ENCODE measurements at places on chromosomes 5 and 9.
A peak's percentile ranks its signal among the peaks of the same experiment; 100 is the strongest.

GRCh38 chr9:76231001-76231400 is 163.2 kb downstream of the RFK start:
- DNase-seq, result no peak

DNA sequence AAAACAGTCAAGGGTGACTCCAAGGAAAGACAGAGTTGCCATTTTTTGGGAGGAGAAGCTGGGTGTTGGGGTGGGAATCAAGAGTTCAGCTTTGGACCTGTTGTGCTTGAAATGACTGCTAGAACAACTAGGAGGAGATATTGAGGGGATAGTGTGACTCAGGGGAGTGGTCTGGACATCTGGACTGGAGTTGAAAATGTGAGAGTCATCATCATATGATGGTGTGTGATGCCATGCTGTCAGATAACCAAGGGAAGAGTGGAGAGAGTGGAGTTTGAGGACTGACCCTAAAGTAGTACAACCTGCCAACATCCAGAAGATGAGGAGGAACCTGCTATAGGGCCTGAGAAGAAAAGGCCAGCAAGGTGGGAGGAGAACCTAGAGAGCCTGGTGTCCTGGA is 199.7 kb downstream of the ARHGEF28 start:
- DNase-seq, result no peak

GRCh38 chr5:133691448-133691847 is 79.1 kb upstream of the FSTL4 start:
- no peak for DNase-seq

DNA sequence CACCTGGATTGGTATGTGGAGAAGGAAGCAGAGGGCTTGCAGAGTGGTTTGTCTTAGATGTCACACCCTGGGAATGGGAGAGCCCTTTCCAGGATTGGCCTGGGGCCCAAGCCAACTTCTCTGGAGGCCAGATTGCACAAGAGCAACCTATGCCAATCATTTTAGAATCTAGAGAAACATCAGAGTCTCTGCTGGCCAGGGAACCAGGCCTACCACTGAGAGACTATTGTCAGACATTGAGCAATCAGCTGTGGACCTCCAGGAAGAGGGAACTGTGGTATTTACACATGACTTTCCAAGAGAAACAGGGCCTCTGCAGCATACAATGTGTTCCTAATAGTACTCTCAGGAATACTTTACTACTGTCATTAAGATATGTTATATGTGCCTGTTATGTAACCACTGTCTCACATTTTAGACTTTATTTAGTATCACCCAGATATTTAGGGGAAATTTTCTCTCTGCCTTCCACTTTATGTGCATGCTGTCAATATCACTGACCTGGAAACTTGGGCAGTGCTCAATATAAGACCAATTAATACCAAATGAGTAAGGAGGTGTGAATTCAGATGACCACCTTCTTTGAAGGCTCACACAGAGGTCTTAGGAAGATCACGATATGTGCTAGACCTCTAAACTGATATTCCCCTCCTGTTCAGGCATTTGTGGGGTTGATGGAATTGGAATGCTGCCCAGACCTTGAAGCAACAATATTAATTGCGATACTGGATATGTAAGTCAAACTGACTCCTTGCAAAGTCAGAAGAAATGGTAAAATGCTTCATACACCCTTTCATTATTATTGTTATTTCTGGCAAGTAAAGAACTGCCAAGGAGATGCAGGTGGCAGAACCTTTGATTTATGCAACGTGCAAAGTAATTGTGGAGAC is 20.5 kb upstream of the CCL28 start:
- no peak for DNase-seq

GRCh38 chr5:159038907-159039306 is 60.8 kb downstream of the EBF1 start:
- DNase-seq, result no peak

DNA sequence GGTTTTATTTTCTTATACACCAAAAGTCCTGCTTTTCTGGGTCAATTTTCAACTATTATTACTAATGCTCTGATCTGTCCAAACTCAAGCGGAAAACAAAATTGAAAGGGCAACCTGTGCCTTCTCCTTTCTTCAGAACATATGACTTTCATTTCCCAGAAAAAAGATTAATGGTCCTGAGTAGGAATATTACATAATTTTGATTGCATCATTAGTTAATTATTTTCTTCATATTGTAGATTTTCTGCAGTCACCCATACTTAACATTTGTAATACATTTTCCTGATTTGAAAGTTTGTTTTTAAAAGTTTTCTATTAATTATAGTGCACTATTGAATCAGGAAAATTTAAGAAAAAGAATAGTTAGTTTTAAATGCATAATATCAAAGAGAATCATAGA is 1.7 kb upstream of the PCDHB8 start:
- no peak for DNase-seq

GRCh38 chr9:14819183-14819582 is 91.0 kb downstream of the FREM1 start:
- no peak for DNase-seq

DNA sequence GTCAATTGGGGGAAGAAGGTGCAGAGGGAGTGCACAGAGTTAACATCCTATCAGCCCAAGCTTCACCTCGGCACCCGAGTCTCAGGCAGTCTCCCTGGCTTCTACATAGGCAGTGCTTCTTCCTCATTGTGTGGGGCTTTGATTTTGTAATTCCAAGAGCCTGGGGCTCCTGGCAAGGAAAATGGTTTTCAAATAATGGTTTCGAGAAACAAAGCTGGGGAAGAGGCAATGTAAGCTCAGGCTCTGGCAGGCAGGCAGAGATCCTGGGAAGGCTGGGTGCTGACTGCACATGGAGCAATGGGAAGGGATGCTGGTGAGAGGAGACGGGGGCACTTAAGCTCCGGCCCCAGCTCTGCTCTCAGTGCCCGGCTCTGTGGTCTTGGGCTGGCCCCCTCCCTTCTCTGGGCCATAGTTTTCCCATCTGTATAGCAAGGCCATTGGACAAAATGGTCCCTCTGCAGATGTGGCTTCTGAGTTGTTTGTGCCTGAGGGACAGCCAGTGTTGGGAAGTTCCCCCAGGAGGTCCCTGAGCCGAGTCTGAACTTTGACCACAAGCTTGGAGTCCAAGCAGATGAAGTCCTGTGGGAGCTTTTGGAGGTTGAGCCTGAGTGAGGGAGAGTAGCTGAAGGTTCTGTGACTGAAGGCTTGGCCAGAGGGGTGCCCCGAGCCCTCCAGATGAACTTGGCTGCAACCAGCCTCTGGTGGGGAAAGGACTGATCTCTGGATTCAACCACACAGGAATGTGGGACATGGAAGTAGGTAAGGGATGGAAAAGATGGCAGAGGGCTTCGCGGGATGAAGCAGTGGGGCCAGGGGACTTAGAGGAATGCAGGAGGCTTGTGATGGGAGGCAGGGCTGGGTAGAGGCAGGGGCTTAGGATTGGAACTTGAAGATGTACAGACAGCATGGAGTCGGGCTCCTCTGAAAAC is 28.5 kb upstream of the IL17B start:
- DNase-seq, result no peak

- peak; percentile 11 for DNase-seq
These were observed 473.0 kb downstream of the NTRK2 start for GRCh38 chr9:85142496-85142911.

- no peak for DNase-seq
These were observed 3.9 kb downstream of the SEPTIN8 start for GRCh38 chr5:132773114-132773513.

- DNase-seq, result no peak
These were observed 3.9 kb upstream of the NFIB start for GRCh38 chr9:14317667-14318320.

DNA sequence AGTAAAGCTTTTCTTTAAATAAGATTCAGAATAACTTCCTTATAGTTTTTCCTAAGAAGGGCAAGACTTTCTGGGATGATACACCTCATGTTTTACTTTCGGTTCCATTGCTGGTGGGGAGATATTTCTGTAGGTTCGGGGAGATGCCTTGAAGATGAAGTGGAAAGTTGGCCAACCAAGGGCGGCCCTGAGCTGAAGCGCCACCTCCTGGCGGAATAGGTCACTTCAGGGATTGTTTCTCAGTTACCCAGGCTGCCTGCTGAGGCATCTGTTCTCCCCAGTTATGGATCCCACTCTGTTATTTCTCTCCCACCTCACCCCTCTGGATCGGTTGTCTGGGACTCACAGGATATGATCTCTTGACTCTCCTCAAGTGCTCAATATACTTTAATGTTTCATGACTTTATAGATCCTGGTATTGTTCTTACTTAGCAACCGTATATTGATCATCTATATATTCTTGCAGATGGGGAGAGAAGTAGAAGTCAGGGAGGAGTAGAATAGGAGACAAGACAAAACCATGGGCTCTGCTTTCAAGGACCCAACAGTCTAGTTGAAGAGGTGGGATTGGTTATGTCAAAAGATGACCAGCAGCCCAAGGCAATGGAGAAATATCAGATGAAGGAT is 23.4 kb downstream of the MEGF10 start:
- DNase-seq, result no peak

DNA sequence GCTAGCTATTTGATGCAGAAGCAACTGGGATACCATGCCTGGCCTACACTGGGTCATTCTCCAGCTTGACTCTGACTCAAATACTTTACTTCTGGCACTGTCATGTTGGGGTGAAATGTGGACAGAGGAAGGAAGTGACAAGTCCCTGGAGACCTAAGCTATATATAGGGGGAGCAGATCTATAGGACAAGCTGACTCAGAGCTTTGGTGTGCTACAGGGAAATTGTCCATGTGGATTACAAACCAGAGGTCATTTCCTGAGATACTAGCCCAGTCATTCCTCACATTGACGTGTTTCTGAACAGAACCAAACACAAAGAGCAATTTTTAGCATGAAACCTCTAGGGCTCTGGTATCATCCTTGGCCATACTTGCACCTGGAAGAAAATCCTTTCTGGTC is 531.6 kb upstream of the CLINT1 start:
- DNase-seq, result no peak

DNA sequence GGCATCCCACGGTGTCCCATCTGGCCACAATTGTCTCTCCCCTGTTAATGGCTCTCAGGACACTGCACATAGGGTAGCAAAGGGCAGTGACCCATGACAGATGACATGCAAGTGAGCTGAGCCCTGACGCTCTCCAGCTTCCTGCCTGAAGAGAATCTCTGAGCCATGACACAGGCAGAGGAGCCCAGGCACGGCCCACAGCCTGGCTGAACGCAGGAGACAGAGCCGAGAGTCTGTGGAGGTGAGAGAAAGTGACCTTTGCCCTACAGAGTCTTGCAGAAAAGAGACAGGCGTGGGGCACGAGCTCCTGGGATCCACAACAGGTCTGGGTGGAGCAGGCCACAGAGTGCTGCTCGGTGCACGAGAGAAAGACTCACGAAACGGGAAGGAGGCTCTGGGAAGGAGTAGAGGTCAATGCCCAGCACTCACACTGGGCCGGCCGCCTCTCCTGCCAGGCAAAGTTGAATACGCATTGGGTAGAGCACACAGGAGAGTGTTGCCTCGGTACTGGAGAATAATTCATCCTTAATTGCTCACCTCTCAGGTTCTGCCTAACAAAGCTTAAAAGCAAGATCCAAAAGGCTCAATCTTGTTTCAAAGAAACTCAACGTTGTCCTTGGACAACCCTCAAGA is 90.3 kb downstream of the MRPL36 start:
- DNase-seq, result no peak

DNA sequence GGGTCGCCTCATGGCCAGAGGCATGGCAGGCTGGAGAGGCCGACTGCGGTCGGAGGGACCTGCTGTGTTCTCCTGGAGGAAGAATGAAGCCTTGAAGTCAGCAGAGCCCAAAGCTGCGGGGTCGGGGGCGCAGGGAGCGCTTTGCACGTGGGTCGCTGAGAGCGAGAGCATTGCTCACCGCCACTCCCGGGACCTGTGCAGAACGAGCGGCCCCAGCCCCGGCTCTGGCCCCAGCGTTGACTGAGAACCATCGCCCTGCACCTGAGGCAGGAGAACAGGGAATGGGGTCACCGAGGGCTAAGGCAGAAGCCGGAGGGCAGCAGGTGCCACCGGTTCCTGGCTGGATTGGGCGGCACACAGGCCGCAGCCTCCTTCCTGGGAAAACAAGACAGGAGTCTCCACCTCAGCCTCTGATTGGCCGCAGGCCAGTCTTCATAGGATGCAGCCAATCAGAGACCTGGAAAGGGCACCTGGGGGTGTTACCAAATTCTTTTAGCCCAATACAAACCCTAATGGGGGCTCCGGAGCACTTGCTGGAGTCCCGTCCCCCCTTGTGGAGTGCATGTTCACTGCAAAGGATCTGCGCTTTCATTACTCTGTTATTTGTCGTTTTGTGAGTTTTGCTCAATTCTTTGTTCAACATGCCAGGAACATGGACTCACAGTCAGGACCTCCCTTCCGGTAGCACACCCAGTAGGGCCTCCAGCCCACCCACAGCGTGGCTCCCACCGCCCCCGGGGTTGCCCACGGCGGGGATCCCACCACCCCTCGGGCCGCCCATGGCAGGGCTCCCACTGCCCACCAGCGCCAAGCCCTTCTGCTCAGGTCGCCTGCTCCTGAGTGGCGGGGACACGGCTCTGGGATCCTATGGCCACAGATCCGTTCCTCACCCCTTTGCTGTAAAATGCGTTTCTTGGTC is 24.7 kb upstream of the SLC6A19 start:
- no peak for DNase-seq

- DNase-seq, result no peak
These were observed 14.7 kb downstream of the CD74 start for GRCh38 chr5:150397782-150398721.

DNA sequence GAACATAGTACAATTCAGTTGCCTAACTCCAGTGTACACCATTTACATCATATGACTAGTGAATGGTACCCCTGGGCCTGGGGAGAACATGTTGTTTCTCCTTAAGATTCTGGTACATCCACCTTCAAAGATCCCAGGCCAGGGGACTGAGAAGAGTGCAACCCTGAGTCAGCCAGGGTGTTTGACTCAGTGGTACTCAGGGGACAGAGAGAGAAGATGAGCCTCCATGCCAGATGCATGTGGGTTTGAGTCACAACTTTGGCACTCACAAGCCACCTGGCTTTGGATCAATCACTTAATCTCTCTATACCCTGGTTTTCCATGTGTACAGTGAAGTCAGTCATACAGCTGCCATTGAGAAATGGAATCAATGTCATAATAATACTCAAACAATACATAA is 53.7 kb downstream of the MAP1B start:
- no peak for DNase-seq

DNA sequence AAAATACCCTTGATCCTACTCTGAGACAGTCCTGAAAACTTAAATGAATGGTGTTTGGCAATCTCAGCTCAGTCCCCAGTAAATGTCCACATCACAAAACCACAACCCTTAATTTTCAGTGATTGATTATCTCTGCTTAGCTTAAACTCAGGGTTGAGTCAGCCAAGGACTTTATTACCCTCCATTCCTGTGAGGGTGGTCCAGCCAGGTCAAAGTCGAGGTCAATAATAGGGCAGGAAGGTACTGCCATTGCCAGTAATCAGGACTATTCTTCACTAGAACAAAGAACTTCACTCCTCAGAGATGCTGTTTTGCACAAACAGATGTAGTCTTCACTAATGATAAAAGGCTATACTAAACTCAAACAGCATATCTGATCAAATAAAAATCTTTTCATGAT is 499.4 kb downstream of the ISL1 start:
- DNase-seq, result no peak

- no peak for DNase-seq
These were observed 488 bp downstream of the COL15A1 start for GRCh38 chr9:98944057-98944733.

- DNase-seq, result no peak
These were observed 77.4 kb downstream of the SLIT3 start for GRCh38 chr5:169223595-169223953.

GRCh38 chr9:121510766-121511550 is 11.3 kb upstream of the GGTA1 start:
- no peak for DNase-seq

Measured in HFF-Myc (cell line).